ENCODE measurements at places on chromosomes 11 and 22. TPM values are rescaled to one million over a fixed set of nuclear protein-coding genes. Genes with fewer than 3 reads are reported as not detected.

SMC1B gene
- total RNA-seq, result not detected

GSTT2B gene
- 1.8 TPM for total RNA-seq

CLDN5 gene
- total RNA-seq, result 50.2 TPM

FOSL1 gene
- 19.4 TPM for total RNA-seq

FAM83F gene
- total RNA-seq, result not detected
